ENCODE measurements at places on chromosomes 12 and 14.
A peak's percentile ranks its signal among the peaks of the same experiment; 100 is the strongest.

- DNase-seq: no peak
Measured at GRCh38 chr14:92481811-92482555, 31.6 kb upstream of the RIN3 start.

- DNase-seq: no peak
Measured at GRCh38 chr12:131098178-131098981, 144.7 kb downstream of the ADGRD1 start.

- no peak for DNase-seq
Measured at GRCh38 chr12:11171969-11172675, 1.1 kb downstream of the SMIM10L1 start.

DNA sequence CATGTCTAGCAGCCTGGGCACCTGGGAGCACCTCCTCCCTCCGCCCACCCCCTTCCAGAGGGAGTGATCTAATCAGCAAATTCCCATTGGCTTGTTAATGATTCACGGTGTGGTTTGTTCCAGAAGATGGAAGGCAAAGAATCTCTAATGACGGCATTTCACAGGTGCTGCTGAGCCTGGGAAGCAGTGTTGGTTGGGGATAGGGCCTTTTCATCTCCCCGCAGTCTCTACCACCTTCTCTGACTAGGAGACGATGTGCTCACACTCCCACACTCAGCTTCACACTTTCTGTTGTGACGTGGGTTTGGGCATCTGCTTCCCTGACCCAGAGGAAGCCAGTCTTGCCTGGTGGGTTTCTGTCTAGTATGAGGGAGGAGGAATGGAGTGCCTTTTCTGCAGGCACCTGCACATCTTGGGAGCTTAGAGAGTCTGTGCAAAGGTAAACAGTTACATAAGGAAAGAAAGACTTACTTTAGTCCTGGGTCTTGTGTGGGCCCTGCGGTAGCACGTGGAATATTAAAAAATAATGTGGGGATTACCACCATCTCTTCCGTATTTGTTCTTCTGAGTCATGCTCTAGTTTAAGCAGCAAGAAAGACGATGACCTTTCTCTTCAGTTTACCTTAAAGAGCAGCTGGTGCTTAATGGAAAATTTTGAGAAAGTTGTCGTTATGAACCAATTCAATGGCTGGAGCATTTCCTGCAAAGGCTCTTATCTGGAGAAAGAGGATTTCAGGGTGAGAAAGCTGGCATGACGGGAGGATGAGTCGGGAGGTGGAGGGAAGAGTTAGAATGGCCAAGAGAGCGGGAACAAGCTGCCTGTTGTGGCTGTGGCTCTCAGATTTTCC, 70.6 kb upstream of the ARHGAP5 start:
- no peak for DNase-seq

DNA sequence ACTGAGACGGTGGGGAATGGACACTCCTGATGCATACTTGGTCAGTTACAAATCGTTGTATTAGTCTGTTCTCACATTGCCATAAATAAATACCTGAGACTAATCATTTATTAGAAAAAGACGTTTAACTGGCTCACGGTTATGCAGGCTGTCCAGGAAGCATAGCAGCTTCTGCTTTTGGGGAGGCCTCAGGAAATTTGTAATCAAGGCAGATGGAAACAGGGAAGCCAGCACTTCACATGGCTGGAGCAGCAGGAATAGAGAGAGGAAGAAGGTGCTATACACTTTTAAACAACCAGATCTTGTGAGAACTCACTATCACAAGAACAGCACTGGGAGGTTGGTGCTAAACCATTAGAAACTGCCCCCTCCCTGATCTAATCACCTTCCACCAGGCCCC, 418.2 kb downstream of the FLRT2 start:
- peak; percentile 54 for DNase-seq

GRCh38 chr12:127925971-127926370, 341.0 kb upstream of the TMEM132C start:
- DNase-seq: no peak

GRCh38 chr12:107490010-107490409, 195.6 kb upstream of the PWP1 start:
- no peak for DNase-seq

DNA sequence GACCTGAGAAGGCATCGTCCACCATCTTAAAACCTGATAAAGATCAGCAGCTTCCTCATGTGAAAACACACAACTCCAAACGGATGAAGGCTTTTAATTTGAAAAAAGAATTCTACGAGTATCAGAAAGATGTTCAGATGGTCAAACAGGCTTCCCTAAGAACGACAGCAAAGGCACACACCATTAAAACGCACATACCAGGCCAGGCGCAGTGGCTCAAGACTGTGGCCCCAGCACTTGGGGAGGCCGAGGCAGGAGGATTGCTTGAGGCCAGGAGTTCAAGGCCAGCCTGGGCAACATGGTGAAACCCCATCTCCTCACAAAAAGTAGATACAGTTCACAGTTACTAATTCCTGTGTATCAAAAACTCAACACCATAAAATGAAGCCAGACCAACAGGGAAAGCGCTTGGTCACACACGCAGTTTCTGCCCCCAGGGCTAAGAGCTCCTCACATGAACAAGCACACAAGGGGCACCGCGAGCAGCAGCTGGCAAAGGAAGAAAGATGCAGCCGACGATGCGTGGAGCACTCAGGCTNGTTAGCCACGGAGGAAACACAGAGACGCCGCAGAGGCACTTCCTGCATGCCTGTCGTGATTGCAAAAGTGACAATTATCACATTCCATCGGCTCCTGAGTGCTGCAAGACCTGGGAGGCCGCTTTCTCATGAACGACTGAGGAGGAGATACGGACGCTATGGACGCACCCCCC, 78.0 kb downstream of the NOC4L start:
- peak; percentile 41 for DNase-seq

DNA sequence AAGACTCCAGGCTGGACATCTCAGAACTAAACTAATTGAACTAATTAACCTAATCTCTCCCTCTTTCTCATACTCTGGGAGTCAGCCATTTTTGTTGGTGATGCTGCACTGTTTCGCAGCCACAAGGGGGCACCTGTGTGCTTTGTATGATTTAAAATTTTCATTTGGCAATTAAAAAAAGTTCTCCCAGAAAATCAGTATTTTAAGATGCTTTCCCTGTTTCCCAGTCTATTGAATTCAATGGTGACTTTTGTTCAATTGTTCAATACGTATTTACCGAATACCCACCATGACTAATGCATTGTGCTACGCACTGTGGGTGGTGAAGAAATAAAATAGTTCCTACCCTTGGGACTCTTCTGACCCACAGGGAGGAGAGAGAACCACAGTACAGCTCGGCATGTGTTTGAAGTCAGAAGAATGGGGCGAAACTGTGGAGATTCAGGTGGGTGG, 63.7 kb downstream of the ZNF664 start:
- peak; percentile 67 for DNase-seq

- peak; percentile 65 for DNase-seq
Measured at GRCh38 chr14:23173031-23173430, 10.4 kb downstream of the SLC7A8 start.

- DNase-seq: no peak
Measured at GRCh38 chr14:60722107-60722356, 2.1 kb downstream of the SIX4 start.

DNA sequence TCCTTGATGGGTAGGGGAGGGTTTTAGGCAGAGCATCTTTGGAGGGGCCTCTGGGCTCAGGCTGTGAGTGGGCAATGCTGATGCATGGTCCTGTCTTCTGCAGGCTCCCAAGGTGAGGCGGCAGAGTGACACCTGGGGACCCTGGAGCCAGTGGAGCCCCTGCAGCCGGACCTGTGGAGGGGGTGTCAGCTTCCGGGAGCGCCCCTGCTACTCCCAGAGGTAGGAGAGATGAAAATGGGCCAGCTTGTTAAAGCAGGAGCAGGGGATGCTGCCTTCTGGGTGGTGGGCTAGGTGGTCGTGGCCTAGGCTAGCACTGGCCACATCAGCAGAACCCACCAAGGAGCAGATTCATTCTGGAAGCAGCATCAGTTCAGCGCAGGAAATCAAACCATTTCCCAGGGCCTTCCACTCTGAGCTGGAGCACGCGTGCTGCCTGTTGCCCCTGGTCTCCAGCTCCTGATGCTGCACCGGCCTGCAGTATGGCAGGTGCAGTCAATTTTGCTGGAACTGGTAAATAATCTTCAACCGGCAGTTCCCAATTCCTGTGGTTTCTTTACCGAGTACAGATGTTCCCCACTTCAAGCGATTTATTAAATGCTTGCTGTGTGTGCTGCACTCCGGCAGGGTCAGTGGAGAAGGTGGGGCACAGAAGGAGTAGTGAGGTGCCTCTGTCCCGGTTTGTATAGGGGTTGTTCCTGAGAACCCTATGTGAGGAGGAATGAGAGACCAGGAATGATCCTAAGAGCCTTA, 7.4 kb downstream of the PAPLN start:
- DNase-seq: no peak

DNA sequence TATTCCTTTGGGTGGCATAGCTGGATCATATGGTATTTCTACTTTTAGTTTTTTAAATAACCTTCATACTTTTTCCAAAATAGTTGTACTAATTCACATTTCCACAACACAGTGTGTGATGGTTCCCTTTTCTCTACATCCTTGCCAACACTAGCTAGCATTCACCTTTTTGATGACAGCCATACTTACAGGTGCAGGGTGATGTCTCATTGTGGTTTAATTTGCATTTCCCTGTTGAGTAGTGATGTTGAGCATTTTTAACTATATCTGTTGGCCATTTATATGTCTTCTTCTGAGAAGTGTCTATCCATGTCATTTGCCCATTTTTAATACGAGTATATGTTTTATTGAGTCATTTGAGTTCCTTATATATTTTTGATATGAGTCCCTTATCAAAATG, 96.1 kb downstream of the TSHR start:
- no peak for DNase-seq

GRCh38 chr14:104592785-104593184, 11.8 kb downstream of the TMEM179 start:
- no peak for DNase-seq

DNA sequence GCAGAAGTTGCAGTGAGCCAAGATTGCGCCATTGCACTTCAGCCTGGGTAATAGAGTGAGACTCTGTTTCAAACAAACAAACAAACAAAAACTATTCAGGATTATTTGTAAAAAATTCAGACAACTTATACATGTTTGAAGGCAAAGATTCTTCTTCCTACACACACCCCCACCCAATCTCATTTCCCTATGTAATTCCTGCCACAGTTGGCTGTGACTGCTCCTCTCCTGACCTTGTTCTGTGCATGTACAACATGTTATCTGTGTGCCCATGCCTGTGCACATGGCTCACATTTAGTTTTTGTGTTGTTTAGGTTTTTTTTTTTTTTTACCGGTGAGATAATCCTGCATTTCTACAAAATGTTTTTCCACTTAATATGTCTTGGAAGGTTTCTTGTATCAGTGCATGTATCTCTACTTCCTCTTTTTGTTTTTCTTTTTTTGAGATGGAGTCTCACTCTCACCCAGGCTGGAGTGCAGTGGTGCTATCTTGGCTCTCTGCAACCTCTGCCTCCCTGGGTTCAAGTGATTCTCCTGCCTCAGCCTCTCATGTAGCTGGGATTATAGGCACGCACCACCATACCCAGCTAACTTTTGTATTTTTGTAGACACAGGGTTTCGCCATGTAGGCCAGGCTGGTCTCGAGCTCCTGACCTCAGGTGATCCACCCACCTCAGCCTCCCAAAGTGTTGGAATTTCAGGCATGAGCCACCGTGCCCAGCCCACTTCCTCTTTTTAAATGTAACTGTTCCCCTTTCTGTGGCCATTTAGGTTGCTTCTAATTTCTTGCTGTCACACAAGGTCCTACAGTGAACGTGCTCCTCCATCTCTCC, 8.7 kb downstream of the CFAP251 start:
- DNase-seq: peak; percentile 77

- no peak for DNase-seq
Measured at GRCh38 chr14:39264057-39264456, 30.3 kb downstream of the MIA2 start.

- peak; percentile 77 for DNase-seq
Measured at GRCh38 chr12:39103552-39104165, 198.3 kb upstream of the CPNE8 start.

DNA sequence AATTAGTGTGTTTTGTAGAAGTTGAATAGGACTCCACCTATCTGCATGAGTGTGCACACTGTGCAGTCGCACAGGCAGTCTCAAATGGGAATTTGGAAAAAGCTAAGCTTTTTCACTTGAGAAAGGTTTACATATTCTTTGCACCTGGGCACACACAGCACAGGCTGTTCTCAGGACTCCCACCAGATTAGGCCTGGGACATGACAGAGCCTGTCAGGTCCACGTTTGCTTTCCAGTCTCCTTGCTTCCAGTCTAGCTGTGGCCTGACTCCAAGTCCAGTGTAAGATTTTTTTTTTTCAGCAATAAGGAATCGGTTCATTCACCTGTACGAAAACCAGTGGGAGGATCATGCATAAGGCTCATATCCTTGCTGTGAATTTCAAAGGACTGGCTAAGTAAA, 181.3 kb downstream of the ZFP36L1 start:
- DNase-seq: no peak

DNA sequence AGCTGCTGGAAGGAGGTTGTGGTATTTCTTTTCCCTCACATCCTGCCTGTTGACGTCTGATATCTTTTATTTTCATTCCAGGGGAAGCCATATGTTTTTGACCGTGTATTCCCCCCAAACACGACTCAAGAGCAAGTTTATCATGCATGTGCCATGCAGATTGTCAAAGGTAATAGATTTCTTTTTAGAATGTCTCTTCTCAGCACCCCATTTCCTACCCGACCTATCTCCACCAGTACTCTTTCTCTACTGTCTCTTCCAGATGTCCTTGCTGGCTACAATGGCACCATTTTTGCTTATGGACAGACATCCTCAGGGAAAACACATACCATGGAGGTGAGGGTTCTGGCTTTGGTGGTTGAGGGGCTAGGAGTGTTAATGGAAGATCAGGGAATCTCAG, 13.5 kb downstream of the KIF5A start:
- DNase-seq: no peak

- peak; percentile 49 for DNase-seq
Measured at GRCh38 chr12:124923905-124924734, 9.7 kb upstream of the UBC start.

GRCh38 chr14:67370830-67371229, 10.7 kb downstream of the EIF2S1 start:
- DNase-seq: no peak

DNA sequence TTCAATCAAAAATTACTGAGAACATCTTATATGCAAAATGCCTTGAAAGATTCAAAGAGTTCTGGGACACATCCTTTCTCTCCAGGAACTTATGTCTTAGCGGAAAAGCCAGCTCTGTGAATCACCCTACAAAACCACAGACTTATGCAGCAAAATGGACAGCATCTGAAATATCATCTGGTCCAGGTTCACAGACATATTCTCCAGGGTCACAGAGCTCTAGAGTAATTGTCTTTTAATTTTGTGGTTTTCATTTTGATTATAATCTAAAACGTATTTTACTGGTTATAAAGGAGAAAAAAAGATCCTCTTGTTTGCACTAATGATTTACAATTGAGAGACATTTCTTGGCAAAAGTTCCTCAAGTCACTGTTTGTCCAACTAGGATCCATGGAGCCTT, 246.2 kb downstream of the MSRB3 start:
- DNase-seq: no peak

DNA sequence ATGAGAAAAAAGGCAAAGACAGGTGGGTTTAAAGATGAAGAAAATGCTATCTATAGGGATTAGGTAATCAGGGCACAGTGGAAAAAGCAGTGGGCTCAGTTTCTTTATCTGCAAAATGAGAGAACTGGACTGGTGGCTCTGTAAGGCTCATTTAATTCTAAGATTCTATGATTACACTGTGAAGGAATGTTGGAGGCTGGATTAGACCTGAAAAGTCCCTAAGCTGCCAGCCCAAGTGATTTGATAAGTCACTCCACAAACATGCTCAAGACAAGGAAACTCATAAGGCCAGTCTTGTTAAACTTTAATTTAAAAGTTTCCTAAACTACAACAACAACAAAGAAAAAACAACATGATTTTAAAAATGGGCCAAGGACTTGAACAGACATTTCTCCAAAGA, 75.1 kb downstream of the DCAF5 start:
- DNase-seq: no peak

GRCh38 chr14:104723651-104724406, at the start of gene ADSS1:
TSS of gene ADSS1 (plus strand) at chr14:104724229. CDS start at chr14:104724271, 42 bp downstream.
- DNase-seq: peak; percentile 82
